ENCODE measurements at places on chromosomes 11 and 22.

- no peak for DNase-seq
Measured at GRCh38 chr22:17964643-17965042, 59.7 kb downstream of the MICAL3 start.

GRCh38 chr11:75349521-75350116 is 1.8 kb downstream of the ARRB1 start:
- DNase-seq, result no peak

GRCh38 chr22:23485490-23485889 is 94.6 kb downstream of the IGLL1 start:
- no peak for DNase-seq

DNA sequence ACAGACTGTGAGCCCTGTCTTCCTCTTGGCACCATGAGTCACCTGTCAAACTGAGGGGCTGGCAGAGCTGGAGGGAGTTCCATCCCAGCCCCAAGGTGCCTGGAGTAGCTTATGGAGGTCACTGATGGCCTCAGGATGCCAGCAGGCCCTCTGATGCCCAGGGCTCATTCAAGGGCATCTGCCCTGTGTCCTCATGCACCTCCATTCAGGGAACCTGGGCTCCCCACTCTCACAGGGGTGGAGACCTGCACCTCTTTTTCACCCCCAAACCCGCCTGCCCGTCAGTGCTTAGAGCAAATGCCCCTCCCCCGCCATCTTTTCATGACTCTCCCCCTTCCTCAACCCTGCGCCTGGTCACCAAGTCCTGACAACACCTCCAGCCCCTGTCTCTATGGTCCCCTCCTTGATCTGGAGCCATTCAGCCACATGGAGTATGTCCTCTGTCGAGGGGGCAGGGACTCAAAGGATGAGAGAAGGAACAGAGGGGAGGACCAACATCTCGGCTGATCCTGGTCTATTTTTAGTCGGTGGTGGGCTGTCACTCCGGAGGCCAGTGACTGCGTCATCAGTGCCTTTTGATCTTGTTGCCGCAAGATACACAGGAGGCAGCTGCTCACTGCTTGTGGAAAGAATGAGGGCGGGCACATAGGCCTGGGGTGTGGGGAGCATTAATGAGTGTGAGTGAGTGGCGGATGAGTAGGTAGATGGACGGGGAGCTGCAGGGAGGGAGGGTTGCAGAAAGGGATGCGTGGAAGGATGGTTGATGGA is 72.2 kb downstream of the CDKN1C start:
- no peak for DNase-seq

DNA sequence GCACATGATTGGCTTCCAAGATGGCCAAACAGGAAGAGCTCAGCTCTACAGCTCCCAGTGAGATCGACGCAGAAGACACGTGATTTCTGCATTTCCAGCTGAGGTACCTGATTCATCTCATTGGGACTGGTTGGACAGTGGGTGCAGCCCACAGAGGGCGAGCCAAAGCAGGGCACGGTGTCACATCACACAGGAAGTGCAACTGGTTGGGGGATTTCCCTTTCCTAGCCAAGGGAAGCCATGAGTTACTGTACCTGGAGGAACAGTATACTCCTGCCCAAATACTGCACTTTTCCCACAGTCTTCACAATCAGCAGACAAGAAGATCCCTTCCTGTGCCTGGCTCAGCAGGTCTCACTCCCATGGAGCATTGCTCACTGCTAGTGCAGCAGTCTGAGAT is 131.2 kb downstream of the DLG2 start:
- DNase-seq, result no peak

DNA sequence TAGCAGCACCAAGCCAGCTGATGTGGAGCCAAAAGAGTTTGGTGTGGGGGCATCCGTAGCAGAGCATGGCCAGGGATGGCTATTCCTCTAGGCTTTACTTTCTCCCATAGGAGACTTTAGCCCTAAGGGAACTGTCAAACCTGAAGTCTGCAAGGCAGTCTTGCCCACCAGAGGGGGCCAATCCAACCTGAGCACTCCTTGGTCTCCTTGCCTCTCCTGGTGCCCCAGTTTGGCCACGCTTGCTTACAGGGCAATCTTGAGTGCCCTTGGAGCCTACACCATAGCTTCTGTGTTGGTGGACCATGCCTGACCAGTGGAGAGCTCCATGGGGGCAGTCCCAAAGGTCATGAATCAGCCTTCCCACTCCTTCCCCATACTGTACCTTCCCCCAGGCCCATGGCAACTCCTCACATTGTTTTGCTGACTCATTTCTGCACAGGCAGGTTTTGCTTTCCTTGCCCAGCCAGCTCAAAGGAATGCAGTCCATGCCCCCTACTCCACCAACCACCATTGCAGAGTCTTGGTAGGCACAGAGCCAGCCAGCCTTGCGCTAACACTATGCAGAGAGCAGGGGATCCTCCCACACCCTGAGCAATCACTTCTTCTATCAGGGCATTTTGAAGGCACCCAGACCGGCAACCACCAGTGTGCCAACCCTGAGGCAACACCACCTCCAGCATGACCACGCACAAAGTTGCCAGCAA is 1421.2 kb upstream of the RAG2 start:
- DNase-seq, result no peak

GRCh38 chr11:115760461-115761320 is 256.5 kb upstream of the CADM1 start:
- DNase-seq, result no peak

Measured in CD8-positive, alpha-beta memory T cell (primary cell).